ENCODE measurements at places on chromosomes 2 and 18.

DNA sequence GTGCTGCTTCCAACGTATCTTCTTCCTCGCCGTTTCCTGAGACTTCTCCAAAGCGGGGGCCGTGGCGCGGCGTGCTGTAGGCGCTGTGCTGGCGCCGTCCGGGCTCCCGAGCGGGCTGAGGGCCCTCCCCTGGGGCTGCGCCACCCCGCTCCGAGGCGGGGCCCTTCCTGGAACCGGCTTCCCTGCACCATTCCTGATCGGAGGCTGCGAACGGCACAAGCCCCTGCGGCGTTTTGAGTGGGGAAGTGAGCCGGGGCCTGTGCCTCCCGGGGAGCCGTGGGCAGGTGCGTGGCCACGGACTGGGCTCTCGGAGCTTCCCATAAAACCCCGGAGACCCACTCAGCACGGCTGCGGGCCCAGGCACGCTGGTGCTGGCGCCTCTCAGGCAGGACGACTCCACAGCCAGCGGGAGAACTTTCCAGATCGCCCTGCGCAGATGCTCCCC, 74.7 kb downstream of the PSMG2 start:
- no peak for DNase-seq

DNA sequence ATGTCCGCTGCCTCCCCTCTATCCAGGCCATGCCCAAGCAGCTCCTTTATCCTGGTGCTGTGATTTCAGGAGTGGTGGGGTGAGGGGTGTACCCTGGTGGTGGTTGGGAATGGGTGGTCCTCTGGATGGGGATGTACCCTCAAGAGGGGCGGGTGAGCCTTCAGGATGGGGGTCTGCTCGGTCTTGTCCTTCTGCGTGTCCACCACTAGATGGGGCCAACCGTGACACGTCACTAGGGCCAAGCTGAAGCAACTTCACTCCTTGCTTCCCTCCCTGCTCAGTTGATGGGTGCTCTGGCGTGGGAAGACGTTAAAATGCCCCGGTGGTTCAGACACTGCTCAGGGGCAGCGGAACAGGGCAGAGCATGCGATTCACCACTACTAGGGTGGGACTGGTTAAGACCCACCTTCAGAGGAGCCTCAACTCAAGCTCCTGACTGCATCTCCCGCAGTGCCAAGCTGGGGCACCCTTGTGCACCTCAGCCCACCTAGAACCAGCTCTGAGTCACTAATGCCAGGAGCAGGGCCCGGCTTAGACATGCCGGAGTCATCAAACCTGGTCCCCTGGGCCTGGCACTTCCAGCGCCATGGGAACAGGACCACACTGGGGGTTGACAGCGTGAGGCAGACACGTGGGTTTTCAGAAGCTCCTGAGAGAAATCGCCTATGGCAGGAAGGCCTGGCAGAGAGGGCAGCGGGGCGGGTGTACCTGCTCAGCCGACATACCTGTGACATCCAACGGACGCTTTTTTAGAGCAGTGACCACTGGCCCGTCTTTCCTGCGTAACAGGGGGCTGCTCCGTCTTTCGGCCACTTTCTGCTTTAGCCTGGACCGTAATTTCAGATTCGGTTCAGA, 256.7 kb downstream of the HDAC4 start:
- no peak for DNase-seq

- DNase-seq, result no peak
Measured at GRCh38 chr2:96524482-96525210, 11.9 kb upstream of the ARID5A start.

GRCh38 chr2:86556508-86556907, 6.7 kb downstream of the CHMP3 start:
- no peak for DNase-seq

DNA sequence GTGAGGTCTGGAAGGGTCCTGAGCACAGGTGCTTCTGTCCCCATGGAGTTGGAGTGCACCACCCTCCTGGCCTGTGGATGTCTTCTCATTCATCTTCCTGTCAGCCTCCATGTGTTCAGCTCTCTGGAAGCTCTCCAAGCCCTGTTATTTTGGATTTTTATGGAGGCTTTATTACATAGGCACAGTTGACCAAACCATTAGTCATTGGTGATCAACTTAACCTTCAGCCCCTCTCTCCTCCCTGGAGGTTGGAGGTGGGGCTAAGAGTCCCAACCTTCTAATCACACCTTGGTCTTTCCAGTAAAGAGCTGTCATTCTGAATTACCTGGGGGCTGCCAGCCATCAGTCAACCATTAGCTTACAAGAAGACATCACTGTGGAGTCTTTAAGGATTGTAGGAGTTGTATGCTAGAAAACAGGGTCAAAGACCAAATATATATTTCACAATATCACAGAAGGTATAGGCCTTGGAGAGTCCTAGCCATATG, 7.5 kb upstream of the MCFD2 start:
- DNase-seq, result no peak

- DNase-seq, result no peak
Measured at GRCh38 chr2:113776949-113777348, 20.5 kb upstream of the SLC35F5 start.

DNA sequence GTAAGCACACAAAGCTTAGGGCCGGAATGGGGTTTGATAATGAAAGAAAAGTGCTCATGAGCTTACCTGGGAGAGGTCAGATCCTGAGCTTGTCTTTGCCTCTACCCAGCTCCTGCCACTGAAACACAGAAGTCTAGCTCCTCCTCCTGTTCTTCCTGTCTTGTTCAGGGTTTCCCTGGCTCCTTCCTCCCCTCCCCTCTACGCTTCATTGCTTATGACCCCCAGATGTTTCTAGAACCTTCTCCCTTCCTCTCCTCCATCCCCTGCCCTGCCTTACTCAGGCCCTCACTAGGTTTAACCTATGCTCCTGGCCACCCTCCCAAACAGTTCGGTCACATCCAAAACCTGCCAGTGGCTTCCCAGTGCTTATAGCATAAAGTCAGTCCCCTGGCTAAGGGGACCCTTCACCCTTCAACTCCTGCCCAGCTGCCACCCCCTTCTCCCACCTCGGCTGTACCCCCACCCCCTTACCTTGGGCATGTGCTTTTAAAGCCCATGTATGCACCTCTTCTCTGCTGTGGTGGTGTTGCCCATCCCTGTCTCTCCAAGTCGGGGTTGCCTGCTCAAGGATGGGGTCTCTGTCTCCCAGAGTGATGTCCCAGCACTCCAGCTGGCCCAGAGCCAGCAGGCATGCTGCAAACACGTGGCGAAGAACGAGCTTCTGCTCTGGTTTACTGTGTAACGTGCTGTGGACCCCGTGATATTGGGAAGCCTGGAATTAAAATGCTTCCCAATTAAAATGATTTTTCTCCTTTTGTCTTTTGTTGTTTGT, 233.6 kb downstream of the TPGS2 start:
- peak; percentile 44 for DNase-seq

- no peak for DNase-seq
Measured at GRCh38 chr2:96772903-96773671, 12.4 kb downstream of the CNNM4 start.

DNA sequence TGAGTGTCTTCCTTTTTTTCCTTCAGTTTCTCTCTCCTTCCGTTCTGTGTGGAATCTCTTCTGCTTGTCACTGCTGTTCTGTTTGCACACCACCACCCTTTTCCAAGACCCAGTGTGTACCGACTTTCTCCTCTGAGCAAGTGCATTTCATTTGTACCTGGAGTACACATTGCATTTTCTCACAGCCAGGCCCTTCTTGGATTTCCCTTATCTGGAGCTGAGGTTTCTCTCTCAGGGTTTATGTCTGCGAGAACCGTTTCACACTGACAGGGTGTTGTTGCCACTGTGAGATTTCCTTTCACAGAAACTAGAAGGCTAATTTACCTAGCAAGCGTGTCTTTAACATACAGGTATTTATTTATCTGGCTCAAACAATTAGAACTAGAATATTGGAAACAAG, 26.2 kb downstream of the NCOA1 start:
- DNase-seq, result no peak

DNA sequence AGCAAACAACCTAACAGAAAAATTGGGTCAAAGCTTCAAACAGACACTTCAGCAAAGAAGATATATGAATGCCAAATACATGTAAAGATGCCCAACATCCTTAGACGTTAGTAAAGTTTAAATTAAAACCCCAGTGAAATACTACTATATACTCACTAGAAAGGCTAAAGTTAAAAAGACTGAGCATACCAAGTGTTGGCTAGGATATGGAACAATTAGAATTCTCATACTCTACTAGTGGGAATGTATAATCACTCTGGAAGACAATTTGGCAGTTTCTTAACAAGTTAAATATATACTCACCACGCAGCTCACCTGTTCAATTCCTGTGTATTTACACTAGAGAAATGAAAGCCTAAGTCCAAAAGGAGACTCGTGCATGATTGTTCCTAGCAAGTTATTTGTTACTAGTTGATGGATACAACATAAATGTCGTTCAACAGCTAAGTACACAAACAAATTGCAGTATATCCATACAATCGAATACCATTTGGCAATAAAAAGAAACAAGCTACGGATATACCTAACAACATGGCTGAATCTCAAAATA, 183.7 kb upstream of the ZFP36L2 start:
- DNase-seq, result no peak

GRCh38 chr2:210456571-210456970, 20.0 kb downstream of the LANCL1 start:
- no peak for DNase-seq
